ENCODE measurements at places on chromosomes 6 and 20. TPM values are rescaled to one million over a fixed set of nuclear protein-coding genes. Genes with fewer than 3 reads are reported as not detected.

The METTL24 gene
- 2.8 TPM for total RNA-seq

The FGD2 gene
- 3.2 TPM for total RNA-seq

The CEP43 gene
- total RNA-seq = 55.4 TPM

The CALHM6 gene
- 8.5 TPM for total RNA-seq

The CDH4 gene
- total RNA-seq = 21.9 TPM

The CALHM5 gene
- 1.2 TPM for total RNA-seq

The C6orf58 gene
- 1.2 TPM for total RNA-seq

The SLC4A11 gene
- total RNA-seq = not detected

The CYP39A1 gene
- 3.7 TPM for total RNA-seq

All from diencephalon (tissue), 1 donor.